ENCODE measurements at places on chromosomes 1 and 21.

DNA sequence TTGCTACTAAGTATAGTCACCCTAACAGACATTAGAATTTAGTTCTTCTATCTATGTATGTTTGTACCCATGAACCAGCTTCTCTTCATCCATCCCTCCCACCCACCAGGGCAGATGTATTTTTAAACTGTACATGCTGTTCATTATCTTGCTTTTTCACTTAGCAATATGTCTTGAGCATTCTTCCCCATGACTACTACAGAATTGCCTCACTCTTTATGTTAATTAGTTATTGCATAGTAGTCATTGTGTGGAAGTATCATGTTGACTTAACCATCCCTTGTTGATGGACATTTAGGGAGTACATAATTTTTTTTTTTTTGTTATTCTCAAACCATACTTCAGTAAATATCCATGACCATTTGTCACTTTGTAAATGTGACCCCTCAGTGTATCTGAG lies 9.9 kb downstream of the HUNK start:
- no peak for DNase-seq

DNA sequence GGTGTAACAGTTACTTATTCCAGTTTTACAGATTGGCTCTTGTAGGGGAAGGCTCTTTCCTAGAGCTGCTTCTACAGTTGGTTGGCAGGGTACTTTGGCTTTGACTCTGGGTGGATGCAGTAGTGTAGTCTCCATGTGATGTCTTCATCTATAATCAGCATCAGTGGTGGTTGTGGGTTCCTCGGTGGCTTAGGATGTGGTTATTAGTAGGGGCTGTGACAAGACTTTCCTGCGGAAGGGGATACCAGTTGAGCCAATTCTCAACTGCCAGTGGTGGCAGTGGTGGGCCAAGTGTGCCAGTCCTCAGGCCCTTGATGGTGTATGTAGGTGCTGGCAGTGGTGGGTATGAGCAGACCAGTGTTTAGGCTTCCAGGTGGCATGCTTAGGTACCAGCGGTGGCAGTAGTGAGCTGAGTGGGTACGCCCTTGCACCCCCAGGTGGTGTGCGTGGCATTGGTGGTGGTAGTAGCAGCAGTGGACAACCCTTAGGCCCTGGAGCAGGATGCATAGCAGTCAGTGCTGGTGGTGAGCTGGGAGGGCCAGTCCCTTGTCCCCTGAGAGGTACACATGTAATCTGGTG lies 27.2 kb upstream of the KLF18 start:
- no peak for DNase-seq

GRCh38 chr1:89608984-89609725 lies 23.8 kb upstream of the LRRC8C start:
- DNase-seq: no peak

DNA sequence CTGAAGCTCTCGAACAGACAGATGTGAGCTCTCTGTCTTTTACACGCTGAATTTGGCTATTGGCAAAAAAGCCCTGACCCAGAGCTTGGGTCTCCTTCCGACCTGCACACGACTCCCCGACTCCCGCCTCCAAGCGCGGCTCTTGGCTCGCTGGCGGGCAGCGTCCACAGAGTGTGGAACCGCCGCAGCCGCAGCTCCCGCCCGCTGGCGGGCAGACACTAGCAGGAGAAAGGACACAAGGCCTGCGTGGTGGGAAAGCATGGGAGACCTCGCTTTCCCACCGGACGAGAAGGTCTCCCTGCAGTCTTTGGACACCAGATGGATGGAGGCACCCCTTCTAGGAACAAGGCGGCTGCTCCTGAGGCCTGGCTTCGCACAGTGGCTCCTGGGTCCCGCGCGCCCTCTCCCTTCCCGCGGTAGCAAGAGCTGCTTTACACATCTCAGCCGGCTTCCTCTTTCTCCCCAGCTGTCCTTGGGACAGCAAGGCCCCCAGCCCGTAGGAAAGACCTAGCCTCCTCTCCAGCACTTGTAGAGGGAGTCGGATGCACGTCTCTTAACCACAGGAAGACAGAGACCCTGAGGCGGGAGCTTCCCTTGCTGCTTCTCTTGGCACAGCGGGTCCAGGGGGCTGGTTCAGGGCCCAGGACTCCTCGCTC lies 92.1 kb downstream of the PRKAB2 start:
- no peak for DNase-seq

GRCh38 chr1:183477986-183478781 lies 5.9 kb downstream of the SMG7 start:
- no peak for DNase-seq

- no peak for DNase-seq
These were observed 128.3 kb downstream of the LMX1A start for GRCh38 chr1:165228111-165228655.

- no peak for DNase-seq
These were observed 121.2 kb downstream of the LTN1 start for GRCh38 chr21:28871388-28872010.

DNA sequence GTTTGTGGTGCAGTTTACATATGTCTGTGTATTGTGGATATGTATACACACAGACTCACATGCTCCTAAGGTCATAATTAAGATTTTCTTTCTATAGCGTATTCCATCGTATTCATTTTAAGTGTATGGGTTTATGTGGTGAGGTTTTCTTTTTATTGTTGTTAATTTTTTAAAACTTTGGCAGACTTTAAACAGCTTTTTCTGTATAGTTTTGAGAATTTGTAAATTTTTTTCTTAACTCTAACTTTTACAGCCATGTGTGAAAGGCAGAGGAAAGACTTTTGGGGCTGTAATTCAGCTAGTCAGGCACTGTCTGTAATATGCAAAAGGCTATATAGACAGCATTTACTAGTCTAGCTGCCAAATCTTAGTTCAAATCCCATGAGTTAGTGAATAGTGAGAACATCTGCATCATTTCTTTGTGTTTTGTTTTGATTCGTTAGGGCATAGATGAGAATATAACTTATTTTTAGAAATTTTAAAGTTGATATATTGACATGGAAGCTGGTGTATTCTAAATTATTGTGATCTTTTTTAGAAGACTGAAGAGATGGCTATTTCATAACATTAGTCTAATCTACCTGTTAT lies 2.3 kb downstream of the MAGI3 start:
- DNase-seq: no peak

DNA sequence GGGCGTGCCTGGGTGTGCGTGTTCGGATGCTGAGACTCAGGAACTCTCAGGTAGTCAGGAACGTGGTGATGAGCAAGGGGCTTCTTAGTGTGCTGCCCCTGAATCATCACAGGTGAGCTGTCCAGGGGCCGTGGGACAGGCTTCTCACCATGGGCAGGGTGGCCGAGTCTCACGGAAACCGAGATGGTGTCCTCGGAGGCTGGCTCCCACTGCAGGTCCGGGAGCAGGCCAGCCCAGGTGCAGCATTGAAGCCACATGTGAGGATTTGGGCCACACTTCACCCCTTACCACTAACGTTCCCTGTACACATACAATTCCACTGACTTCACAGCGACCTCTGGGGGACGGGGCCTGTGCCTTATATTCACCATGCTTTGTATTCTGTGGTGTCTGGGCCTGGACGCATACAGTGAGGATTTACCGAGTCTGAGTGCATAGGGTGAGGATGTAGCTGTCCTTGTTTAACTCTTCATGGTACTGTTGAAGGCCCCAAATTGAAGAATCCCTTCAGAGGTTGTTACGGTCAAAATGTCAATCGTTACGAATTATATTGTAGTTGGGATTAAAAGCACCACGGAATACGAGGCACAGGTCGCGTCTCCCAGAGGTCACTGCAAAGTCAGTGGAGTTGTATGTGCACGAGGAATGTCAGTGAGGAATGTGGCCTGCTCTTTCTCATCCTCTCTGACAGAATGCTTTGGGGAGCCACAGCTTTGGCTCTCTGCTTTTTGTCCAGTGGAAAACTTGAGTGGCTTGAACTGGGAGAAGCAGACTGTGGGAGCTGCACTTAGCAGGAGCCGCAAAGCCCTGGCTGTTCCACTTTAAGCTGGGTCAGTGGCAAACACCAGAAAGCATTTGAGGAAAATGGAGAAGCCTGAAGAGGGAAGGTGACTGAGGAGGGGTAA lies 95.3 kb downstream of the MTR start:
- no peak for DNase-seq

DNA sequence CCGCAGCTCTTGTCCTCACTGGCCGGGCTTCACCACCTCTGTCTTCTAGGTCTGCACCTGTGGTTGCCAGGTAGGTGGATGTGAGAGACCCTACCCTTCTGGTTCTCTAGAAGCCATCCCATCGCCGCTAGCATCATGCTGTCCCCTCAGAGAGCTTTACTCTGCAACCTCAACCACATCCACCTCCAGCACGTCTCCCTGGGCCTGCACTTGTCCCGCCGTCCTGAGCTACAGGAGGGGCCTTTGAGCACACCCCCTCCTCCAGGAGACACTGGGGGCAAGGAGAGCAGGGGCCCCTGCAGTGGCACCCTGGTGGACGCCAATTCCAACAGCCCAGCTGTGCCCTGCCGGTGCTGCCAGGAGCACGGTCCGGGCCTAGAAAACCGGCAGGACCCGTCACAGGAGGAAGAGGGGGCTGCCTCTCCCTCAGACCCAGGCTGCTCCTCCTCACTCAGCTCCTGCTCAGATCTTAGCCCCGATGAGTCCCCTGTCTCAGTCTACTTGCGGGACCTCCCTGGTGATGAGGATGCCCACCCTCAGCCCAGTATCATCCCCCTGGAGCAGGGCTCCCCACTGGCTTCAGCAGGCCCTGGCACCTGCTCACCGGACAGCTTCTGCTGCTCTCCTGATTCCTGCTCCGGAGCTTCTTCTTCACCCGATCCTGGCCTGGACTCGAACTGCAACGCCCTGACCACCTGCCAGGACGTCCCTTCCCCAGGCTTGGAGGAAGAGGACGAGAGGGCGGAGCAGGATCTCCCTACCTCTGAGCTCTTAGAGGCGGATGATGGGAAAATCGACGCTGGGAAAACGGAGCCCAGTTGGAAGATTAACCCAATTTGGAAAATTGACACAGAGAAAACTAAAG lies 1.2 kb downstream of the RUSC1 start:
- no peak for DNase-seq

GRCh38 chr21:28230559-28230958 lies 762.1 kb downstream of the LTN1 start:
- DNase-seq: no peak

DNA sequence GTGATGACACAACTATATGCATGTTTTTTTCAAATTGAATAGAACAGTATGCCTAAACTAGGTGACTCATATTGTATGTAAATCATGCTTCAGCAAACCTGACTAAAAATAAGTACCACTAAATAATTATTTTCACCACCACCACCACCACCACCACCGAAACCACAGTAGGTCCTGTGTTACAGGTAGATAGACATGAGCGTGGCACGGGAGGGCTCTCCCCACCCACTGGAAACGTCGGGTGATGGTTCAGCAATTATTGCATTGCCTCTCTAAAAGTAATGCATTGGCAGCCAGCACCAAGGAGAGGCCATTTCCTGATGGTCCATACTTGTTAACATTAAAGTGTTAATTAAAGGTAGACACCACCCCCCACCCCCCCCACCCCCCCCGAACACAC lies 297.0 kb upstream of the NCAM2 start:
- no peak for DNase-seq

DNA sequence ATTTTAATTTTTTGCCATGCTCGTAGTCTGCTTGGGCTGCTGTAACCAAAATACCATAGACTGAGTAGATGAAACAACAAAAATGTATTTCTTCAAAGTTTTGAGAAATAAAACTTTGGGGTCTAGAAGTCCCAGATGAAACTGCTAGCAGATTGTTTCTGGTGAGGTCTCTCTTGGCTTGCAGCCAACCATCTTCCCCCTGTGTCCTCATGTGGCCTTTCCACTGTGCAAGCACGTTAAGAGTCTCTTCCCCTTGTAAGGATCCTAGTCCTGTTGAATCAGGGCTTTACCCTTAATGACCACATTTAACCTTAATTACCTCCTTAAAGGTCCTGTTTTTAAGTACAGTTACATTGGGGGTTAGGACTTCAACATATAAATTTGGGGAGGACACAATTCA lies 86.6 kb downstream of the PTBP2 start:
- no peak for DNase-seq

DNA sequence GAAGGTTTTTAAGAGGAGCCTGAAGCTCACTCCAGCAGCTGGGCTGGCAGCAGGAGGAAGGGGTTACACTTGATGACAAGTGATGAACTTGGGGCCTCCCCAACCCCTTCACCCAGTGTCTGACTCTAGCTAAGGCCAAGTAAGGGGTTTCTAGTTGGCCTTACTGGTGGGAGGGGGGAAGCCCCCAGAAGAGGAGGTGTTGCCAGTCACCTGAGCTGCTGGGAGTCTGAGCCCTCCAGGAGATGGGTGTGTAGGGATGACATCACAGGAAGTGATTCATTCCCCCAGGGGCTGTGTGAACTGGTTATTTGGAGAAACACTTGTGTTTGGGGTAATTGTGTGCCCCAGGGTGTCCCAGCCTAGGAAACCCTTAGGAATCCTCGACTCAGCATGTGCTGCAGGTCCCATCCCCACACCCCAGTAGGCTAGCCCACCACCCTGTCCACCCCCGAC lies 3.1 kb downstream of the PADI1 start:
- DNase-seq: no peak

DNA sequence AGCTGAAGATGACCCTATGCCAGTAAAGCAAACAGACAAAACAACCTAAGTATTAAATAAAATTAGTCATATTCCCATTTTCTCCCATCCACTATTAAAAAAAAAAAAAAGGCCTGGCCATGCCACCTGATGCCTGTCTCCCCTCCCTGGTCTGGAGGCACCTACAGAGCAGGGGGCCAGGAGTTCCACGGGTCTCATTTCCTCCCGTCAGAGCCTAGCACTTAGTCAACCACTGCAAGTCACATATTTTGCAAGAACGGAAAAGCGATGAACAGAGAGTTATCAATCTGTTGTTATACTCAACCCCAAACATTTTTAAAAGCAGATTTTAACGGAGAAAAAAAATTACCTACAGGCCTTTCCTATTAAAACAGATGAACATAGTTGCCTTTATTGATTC lies 59.3 kb downstream of the TGFBR3 start:
- DNase-seq: no peak

DNA sequence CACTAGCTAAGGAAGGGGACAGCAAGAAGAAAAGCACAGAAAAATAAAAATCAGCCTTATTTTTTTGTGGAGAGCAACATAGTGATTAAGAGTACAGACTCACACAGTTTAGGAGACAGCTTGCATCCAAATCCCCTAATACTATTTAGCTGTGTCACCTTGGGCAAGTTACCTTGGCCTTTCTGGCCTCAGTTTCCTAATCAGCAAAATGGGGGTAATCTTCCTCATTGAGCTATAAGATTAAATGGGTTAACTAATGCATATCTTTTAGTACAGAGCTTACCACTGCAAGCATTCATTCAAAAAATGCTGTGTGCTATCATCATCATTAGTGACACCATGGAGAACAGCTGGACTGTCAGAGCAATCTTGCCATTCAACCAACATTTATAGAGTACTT lies 77.7 kb downstream of the CD46 start:
- no peak for DNase-seq

- no peak for DNase-seq
These were observed 69.0 kb upstream of the SPAG17 start for GRCh38 chr1:118254001-118254400.

- no peak for DNase-seq
These were observed 183.4 kb downstream of the TNFSF18 start for GRCh38 chr1:172867216-172867818.

DNA sequence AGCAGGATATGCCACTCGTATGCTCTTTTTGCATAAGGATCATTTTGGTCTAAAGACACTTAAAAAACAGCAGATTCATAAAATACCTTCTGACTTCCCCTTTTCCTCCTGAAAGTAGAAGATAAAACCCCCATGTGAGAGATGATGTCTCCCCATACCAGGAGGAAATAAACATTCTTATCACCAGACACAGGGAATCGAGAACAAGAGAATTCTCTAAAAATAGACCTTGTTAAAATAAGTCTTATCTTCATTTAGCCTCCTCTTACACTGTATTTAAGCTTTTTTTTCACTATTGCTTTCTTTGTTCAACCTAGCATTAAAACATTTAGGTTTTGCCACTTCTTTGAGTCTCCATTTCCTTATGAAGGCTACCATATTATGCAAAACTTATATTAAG lies 709.3 kb downstream of the KCNT2 start:
- no peak for DNase-seq

Data from NCI-H1092 (cell line).